Activated CD4-positive, alpha-beta T cell treated with anti-CD3 and anti-CD28 coated beads, Interleukin-2, amount 10 ng/mL, durations not matched to agents 7 days and 5 days (primary cell): ENCODE measurements at places on chromosomes 2 and 18. TPM values are rescaled to one million over a fixed set of nuclear protein-coding genes. Genes with fewer than 3 reads are reported as not detected.

ACOXL gene
- not detected for total RNA-seq

GPAT2 gene
- total RNA-seq, result 5.3 TPM

SOX11 gene
- not detected for total RNA-seq

KYNU gene
- total RNA-seq, result not detected

FSHR gene
- not detected for total RNA-seq

MYL1 gene
- total RNA-seq, result not detected

GAREM1 gene
- total RNA-seq, result not detected

GPR35 gene
- 4.1 TPM for total RNA-seq

DNA sequence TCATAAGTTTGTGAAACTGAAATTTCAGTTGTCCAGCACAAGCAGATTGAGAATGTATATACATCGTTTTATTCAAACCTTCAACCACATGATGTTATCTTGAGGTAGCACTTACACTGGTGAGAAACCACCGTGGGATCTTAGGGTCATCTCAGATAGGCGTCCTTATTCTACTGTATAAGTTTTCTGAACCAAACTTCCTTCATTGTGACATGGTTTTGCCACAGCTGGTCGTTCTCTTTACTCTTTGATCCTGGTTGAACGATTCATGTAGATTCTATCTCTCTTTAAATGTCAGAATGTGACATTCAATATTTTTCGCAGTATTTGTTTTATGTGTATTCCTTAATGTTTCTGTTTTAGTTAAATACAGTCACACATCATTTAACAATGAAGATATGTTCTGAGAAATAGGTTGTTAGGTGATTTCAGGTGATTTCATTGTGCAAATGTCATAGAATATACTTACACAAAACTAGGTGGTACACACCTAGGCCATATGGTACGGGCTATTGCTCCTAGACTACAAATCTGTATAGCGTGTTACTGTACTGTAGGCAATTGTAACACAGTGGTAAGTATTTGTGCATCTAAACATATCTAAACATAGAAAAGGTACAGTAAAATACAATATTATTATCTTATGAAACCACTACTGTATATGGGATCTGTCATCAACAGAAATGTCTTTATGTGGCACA is 17.9 kb upstream of the ARHGAP25 start:
- no peak for DNase-seq
- H3K4me1 ChIP-seq, result peaks cover 87% of the 10 kb centered on the region
- peak overlapping the region; percentile 4 for H3K4me3 ChIP-seq
- peaks cover 37% of the 10 kb centered on the region for H3K36me3 ChIP-seq

- peaks cover 14% of the 10 kb centered on the region for H3K36me3 ChIP-seq
- H3K27ac ChIP-seq, result peak overlapping the region; percentile 91
- no peak for DNase-seq
- peaks cover 35% of the 10 kb centered on the region for H3K4me1 ChIP-seq
- H3K27me3 ChIP-seq, result peaks cover 5% of the 10 kb centered on the region
These were observed 36.7 kb upstream of the BMP10 start for GRCh38 chr2:68907920-68908253.

- H3K4me1 ChIP-seq, result no peaks in the 10 kb centered on the region
- no peaks in the 10 kb centered on the region for H3K27me3 ChIP-seq
- H3K27ac ChIP-seq, result no peak overlapping the region
- no peak overlapping the region for H3K4me3 ChIP-seq
These were observed 212.8 kb upstream of the LRRTM1 start for GRCh38 chr2:80517316-80517715.

GRCh38 chr2:31998731-31999383 is 12.0 kb downstream of the MEMO1 start:
- H3K4me3 ChIP-seq, result no peak overlapping the region
- peaks cover 38% of the 10 kb centered on the region for H3K4me1 ChIP-seq
- H3K36me3 ChIP-seq, result peaks cover 10% of the 10 kb centered on the region
- DNase-seq, result no peak
- no peaks in the 10 kb centered on the region for H3K27me3 ChIP-seq

DNA sequence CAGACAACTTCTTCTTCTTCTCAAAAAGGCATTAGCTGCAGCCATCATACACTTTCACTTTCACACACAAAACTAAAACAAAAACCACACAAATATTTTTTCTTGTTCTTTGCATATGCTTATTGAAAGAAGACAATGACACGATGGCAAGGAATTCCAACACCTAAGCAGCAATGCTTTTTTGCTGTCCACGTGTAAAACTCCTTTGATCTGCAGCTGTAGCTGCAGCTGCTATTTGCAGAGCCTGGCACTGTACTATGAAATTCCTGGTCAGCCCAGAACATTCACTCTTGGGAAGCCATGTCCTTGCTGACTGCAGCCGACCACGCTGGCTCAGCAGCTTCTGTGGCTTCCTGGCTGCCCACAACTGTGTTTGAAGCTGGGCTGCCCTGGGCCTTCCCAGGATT is 316.2 kb downstream of the CDH2 start:
- H3K36me3 ChIP-seq, result no peaks in the 10 kb centered on the region
- no peaks in the 10 kb centered on the region for H3K4me1 ChIP-seq
- no peak overlapping the region for H3K27ac ChIP-seq
- no peak overlapping the region for H3K4me3 ChIP-seq
- H3K27me3 ChIP-seq, result no peaks in the 10 kb centered on the region
- DNase-seq, result no peak

- H3K4me3 ChIP-seq, result no peak overlapping the region
- H3K4me1 ChIP-seq, result no peaks in the 10 kb centered on the region
- peak; percentile 68 for DNase-seq
- H3K27me3 ChIP-seq, result peaks cover 5% of the 10 kb centered on the region
- H3K27ac ChIP-seq, result no peak overlapping the region
These were observed 27.7 kb upstream of the MAPRE3 start for GRCh38 chr2:26942543-26943295.

- no peak for DNase-seq
- no peaks in the 10 kb centered on the region for H3K36me3 ChIP-seq
- no peak overlapping the region for H3K27ac ChIP-seq
- H3K4me3 ChIP-seq, result no peak overlapping the region
These were observed 223.3 kb downstream of the NOL4 start for GRCh38 chr18:34001376-34001775.

GRCh38 chr2:64196963-64197362 is 52.7 kb upstream of the PELI1 start:
- DNase-seq, result no peak
- H3K27me3 ChIP-seq, result peaks cover 2% of the 10 kb centered on the region
- H3K27ac ChIP-seq, result no peak overlapping the region
- no peak overlapping the region for H3K4me3 ChIP-seq
- peaks cover 29% of the 10 kb centered on the region for H3K4me1 ChIP-seq
- H3K36me3 ChIP-seq, result peaks cover 6% of the 10 kb centered on the region

- peaks cover 68% of the 10 kb centered on the region for H3K27me3 ChIP-seq
- no peak within 1 kb of the TSS for H3K27ac ChIP-seq
- H3K4me1 ChIP-seq, result peaks cover 8% of the 10 kb centered on the region
- H3K4me3 ChIP-seq, result peak within 1 kb of the TSS; percentile 67
- no peaks in the 10 kb centered on the region for H3K36me3 ChIP-seq
- DNase-seq, result peak; percentile 21
These were observed at the start of gene TCF7L1 for GRCh38 chr2:85132834-85133637. Gene TCF7L1, plus strand, starts transcription at chr2:85133392. Its CDS starts 293 bp downstream, at chr2:85133685.
